Activated CD4-positive, alpha-beta T cell treated with anti-CD3 and anti-CD28 coated beads, Interleukin-2, amount 10 ng/mL, durations not matched to agents 7 days and 5 days (primary cell): ENCODE measurements at places on chromosomes 2 and 18.

DNA sequence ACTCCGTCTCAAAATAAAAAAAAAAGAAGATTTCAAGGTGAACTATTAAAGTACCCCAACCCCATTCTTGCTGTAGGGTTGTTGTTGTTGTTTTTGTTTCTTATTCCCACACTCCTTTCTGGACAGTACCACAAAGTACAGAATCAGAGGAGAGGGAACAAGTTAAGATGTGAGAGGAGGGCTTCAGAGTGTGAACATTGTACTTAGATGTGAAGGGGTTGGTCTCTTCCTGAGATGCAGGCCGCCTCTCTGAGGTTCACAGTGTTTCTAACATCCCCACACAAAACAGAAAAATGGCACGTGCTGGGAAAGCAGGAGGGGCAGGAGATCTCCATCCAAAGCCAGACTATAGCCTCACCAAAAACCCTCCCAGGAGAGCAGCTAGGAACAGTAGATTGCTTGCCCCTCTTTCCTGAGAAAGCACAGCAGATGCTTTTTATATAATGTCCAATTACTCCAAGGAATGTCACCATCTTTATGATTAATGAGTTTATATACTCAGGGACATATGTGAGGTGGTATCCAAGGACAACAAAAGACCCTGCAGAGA is 22.6 kb downstream of the ADD2 start:
- no peak for DNase-seq

DNA sequence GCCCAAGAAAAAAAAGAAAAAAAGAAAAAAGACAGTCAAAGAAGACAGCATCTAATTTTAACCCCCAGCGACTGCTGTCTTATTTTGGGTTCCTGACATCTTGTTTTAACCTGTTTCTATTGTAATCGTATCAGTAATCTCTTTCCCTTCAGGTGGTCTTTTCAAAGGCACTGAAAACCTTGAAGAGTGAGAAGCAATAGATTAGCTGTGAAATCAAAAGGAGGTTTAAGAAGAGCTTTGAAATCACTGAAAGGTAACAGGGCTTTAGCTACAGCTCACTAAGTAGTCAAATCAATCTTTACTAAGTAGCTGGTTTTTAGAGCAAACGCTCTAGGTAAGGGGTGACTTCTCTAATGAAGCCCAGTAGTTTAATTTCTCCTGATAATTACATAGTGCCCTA is 5.4 kb upstream of the TANC1 start:
- DNase-seq: no peak

GRCh38 chr2:242011991-242012764 is 142.6 kb downstream of the RTP5 start:
- no peak for DNase-seq

DNA sequence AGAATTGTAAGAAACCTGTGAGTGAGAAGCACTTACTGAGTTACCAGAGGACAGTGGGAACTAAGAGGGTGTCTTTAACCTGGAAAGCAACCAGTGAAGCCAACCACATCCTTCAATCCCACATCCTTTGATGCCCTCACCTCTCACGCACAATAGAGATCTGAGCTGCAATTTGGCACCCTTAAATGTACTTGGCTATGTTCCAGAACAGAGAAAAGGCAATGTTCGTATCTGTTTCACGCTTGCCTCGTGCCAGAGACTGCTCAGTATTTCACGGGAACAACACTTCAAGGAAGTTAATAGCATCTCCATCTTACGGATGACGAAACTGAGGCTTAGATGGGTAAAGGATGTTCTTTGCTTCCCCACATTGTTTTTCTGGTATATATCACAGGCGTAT is 167.4 kb downstream of the DPP10 start:
- no peak for DNase-seq

DNA sequence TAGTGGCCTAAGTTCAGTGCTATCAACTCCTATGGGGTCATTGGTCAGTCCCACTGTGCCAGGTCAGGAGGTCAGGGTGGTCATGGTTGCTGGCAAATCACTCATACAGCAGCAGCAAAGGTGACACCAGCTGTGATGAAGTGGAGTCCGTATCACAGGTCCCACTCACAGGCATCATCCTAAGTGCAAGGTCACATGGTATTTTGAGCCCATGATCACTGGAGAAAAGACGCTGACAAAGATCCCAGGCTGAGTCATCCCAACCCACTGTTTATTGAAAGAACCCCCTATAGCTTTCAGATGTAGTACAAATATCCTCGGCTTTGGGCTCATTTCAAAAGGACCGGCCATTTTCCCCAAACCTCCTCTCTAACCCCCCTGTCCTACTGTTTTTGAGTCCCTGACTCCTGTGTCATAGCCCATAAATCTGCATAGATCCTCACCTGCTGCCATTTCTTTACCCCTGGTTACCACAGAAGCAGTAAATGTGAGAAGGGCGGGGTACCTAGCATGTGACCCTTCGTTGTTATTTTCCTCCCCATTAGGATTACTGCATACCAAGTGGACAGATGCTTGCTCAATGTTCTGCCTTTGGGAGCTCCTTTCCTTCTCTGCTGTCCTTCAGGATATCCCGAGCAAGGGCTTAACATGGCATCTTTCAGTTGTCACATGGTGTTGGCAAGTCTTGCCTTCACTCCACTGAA is 107.7 kb downstream of the COL6A3 start:
- DNase-seq: no peak
